ENCODE measurements at places on chromosomes 3 and 15.

- peak; percentile 37 for DNase-seq
Observed at GRCh38 chr3:45551214-45552010, 43.1 kb upstream of the LIMD1 start.

- DNase-seq: no peak
Observed at GRCh38 chr15:25675396-25675795, 187.7 kb downstream of the ATP10A start.

DNA sequence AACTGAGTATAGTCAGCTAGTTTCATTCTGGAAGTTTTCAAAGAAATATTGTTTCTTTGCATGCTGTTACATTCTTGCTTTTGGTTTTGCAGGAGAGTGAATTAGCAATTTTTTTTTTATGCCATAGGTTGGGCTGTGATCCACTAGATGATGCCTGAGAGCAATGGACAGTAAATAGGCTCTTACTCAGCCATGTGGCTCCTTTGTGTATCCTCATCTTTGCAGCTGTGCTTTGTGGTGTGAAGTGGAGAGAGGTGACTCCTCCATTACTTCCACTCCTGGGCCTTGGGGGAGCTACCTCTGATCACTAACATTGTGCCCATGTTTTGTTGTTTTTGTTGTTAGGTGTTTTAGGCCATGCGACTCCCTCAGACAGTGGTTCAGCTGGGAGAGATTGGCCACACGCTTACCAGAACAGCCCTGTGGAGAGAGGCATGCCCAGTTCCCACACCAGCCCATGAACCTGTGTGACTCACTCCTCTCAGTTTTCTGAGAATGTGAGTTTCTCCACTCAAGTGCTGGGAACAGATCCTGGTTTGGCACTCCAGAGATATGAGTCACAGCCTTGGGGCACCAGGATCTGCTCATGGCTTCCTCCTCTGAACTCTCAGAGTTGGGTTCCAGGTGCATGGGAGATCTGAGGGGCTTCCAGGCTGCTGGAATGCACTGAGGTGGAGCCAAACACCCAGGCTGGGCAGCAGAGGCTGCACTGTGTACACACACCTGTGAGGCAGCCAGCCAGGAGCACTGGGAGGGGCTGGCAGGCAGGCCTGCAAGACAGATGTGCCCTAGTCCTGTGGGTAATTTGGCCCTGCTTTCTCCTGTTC lies 785.3 kb downstream of the ROBO2 start:
- peak; percentile 21 for DNase-seq

DNA sequence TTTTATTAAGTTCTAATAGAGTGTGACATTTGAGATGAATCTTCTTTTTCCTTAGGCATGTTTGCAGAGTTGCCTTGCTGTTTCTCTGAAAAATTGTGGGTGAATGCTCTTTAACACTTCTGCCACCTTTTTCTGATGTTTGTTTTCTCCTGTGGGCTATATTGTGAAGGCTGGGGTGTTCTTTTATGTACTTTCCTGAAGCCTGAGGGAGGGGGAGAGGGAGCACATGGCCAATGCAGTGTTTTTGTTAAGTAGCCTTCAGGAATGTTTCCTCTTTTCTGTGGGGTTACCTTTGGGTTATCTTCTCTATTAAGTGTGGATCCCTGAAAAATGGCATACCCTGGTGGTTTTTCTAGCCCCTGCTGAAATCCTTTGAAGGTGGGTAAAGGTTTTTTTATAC lies 50.2 kb downstream of the CMC1 start:
- DNase-seq: no peak

DNA sequence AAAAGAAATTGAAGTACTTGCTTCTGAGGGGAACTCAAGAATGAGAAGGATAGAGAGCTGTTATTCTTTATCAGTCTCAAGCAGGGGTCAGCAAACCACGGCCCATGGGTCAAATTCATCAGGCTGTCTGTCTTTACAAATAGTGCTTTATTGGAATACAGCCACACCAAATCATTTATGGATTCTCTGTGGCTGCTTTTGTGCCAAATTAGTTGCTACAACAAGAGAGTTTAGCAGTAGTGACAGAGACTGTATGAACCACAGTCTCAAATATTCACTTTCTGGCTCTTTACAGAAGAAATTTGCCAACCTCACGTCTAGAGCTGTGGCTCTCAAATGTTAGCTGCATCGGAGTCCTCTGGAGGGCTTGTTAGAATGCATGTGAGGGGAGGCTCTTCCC lies 258.0 kb upstream of the RARB start:
- no peak for DNase-seq

GRCh38 chr3:177523067-177523675 lies 325.9 kb upstream of the TBL1XR1 start:
- DNase-seq: no peak

GRCh38 chr3:171390051-171390941 lies 69.9 kb downstream of the TNIK start:
- DNase-seq: no peak

DNA sequence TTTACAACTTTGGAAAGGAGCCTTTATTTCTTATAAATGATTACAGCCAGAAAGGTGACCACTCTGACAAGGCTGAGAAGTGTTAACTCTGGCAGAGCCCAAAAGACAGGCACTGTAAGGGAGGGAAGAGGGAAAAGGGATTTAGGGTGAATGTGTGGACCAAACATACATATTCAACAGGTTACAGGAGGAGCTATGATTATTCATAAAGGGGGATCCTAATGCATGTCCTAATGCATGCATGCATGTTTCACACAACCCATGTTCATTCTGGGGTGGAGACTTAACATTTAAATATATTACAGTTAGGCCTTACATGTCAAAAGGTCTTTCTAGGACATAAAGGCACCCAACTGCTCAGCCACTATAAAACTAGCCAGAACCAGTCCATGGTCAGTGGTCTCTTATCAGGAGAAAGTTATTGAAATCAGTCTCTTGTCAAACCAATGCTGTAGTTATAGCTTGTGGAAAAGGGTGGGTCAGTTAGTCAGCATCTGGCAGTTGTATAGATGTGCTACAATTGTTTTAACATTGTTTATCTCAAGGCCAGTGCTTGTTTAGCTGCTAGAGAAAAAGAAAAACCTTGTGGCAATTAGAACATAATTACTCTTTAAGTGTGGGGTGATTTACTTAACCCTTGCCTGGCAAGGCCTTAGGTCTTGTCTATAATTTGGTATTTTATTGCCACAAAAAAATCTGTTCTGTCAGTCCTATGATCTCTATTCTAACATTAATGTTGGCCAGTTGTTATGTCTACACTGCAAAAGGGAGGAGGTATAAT lies 77.5 kb downstream of the RAD18 start:
- no peak for DNase-seq

DNA sequence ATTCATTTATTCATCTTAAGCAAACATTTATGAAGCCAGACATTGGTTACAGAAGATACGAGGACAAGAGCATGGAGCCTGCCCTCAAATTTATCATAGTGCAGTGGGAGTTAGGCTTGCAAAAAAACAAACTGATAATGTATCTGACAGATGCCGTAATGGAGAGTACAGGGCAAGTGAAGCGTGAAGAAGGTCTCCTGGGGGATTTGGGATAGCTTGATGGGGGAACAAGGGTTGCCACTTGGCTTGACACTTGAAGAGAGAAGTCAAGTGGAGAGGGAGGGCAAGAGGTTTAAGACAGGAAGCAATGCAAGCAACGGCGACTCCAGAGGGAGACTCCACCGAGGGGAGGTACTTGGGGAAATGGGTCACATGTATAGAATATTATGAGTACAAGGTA lies 129.3 kb downstream of the SSR3 start:
- DNase-seq: no peak

DNA sequence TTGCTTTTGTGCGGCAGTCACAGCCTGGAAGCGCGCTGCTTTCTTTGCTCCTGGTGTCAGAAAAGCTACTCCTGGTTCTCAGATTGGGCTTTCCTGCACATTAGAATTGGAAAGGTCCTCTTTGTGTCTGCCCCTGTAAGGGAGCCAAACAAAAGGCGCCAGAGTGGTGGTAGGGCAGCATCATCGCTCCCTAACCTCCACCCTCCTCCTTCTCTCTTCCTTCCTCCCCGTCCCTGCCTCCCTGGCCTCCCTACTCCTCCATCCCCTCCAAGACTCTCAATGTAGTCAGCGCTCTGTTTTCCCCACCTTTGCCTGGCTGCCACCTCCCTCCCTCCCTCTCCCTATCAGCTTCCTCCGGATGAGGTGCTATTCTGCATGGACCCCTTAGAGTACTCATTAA lies 65.3 kb downstream of the SH3GL3 start:
- no peak for DNase-seq

DNA sequence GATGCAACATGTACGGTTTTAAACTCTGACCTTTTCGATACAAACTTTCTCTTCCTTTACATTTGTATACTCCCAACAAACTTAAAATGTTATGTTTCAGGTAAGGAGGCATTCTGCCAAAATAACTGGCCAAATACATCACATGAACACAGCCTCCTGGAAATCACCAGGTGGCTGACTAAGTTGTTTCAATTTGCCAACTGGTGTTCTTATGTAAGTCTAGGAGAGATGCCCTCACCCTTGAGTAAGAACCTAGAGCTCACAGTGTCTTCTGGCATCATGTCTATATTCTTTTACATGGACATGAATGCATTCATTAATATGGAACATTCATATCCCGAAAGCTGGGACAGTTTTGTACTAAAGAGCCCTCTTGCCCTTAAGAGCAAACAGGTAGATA lies 341.1 kb upstream of the NR2F2 start:
- DNase-seq: no peak

- DNase-seq: no peak
Observed at GRCh38 chr3:45234250-45234649, 8.2 kb upstream of the TMEM158 start.

DNA sequence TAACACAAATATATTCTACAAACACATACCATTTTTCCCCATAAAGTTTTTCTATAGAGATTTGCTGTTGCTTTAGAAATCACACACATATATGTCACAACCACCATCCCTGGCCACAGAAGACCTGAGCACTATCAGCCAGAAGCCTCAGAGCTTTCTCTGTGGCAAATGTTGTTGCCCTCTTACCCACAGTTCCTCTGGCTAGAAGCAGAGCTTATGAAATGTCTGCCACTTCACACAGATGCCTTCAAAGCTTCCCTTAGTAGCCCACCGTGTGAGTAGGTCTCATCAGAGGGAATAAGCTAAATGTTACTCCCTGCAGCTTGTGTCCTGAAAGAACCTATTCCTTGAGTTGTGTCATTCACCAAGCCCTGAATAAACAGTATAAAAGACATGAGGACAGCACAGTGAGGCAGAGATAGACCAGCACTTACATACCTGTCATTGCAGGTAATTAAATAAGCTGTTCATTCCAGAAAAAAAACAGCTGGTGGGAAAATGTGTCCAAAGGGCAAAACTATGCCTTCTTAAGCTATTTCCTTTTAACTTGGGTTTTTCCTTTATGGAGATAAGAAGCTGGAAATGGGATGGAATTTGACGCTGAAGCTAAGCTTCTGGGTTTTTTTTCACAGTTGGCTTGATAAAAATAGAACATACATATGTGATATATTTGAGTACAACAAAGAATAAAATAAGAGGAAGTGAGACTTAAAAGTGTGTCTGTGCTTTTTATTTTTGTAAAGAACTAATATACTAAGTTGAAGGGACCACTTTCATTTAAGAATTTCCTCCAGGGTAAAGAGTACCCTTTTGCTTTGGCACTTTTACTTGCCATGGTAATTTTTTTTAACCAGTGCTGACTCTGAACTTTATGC lies 391.4 kb downstream of the KCNH8 start:
- DNase-seq: no peak

DNA sequence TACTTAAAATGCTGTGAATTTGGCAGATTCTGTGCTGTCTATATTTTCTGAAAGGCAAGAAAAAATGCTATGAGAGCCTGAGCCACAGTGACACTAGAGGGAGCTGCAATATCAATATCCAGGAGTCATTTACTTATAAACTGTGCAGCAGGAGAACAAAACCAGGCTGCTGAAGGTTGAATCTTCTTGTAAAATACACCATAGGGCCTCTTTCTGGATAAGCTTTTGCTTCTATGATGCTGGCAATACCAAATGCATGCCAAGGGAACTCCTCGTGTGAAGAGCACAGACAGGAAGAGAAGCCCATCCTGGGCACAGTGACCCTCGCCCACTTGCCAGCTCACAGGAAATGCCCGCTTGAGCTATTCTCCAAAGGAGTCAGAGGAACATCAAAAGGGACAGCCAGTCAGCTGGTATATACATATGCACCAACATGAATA lies 48.0 kb upstream of the TSPAN3 start:
- DNase-seq: peak; percentile 38

- no peak for DNase-seq
Observed at GRCh38 chr3:9791127-9791526, 1.1 kb downstream of the TADA3 start.

DNA sequence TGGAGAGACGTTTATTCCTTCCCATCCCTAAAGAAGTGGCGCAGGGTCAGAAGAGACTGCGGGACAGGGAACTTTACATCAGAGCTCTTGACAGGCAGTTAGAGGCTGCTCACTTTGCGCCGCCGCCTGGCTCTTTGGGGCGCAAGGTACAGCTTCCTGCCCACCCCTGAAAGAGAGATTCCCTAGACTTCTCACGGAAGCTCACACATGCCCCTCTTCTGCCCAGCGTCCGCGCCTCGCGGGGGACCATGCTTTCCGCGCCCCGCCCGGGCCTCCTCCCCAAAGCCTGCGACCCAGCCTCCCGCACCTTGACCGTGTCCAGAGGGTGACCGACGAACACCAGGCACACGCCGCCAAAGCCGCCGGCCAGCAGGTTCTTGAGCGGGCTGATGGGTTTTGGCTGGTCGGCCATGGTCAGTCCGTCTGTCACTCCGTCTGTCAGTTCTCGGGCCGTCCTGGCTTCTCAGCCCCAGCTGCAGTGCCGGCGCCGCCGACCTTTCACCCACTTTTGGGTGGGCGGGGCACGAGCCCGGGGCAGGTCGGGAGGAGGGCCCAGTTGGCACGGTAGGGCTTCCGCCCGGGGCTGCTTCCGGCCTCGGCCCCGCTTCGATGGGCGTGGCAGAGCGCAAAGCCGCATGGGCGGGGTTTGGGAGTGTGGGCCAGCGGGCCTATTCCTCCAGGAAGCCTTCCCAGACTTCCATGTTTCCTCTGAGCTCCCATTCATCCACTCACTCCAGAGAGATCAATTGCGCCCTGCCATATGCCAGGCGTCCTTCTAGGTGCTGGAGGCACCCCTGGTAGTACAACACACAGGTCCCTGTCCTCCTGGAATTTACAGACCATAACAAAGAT lies at the start of gene SLC25A20:
Gene SLC25A20, minus strand, starts transcription at position 500 of the 852 bp plus-strand sequence. Its CDS starts 88 bp downstream, at position 412.
- DNase-seq: peak; percentile 98

DNA sequence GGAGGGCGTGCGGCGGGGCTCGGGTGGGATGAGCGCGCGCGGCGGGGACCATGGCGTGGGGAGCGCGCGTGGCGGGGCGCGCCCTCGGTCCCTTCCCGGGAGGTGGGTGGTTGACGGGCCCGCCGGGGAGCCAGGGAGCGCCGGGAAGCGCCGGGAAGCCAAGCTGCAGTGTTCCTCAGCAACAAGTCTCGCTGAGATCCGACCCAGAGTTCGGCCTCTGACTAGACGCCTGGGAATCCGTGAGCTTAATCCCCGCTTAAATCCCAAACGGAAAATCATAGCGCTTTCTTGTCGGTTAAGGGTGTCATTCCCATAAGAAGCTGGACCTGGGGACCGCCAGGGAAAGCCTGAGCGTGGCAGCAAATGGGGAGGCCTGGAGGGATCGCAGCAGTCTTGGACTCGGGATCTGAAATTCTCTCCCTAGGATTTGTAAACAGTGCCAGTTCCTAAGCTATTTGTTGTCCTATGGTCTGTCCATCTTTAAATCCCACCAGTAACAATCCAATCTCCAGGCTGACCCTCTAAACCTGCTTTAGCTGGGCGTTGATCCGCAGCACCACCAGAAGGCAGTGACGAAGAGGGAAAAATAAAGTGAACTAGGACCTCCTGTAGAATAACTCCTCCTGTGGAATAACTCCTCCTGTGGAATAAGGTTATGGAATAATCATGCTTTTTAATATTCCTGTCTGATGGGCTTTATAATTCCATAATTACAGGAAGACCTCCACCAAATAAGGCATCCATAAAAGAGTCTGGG lies 570 bp upstream of the NEDD4 start:
- DNase-seq: no peak

All from transverse colon (tissue), 4 donors.